ENCODE measurements at places on chromosomes 13 and 19.

DNA sequence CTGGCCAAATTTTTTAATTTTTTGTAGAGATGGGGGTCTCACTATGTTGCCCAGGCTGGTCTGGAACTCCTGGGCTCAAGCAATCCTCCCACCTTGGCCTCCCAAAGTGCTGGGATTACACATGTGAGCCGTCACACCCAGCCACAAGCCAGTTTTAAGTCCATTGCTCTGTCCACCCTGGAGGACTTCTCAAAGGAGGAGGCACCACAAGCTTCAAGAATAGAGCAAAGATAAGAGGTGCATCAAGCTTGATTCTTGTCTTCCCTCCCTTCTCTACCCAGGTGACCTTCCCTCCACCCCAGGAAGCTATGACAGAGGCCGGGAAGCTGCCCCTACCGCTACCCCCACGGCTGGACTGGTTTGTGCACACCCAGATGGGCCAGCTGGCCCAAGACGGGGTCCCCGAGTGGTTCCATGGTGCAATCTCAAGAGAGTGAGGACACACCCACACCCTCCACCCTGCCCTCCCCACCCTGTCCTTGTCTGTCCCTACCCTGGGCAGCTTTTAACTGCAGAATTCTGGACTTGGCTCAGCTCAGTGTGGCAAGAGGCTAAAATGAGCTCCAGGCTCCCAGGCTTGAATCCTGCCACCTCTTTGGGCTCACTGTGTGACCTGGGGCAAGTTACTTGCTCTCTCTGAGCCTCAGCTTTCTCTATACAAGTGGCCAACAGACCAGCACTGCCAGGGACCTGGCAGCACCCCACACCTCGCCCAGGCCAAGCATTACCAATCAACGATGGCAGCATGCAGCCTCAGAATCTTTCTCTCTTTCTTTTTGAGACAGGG, 5.2 kb downstream of the HSH2D start:
- no peak for DNase-seq

GRCh38 chr13:97174638-97175037, 47.5 kb upstream of the MBNL2 start:
- no peak for DNase-seq

- DNase-seq: no peak
Observed at GRCh38 chr19:49727217-49728030, 35.7 kb downstream of the TSKS start.

- DNase-seq: no peak
Observed at GRCh38 chr19:31518216-31519020, 169.2 kb upstream of the TSHZ3 start.

DNA sequence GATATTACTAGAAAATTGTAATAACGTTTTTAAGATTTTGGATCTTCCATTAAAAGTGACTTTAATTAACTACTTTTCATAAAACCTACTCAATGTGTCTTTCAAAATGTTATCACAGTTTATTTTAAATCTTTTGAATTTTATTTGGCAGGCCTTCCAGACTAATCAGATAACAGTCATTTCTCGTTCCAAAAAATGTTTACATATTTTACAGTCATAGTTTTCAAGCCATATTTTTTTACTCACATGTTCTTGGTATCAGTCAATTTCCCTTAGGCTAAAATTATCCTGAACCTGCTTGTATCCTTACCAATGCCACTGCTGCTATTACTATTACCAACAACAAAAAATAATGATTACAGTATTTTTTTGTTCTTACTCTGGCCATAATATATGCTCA, 1783.5 kb downstream of the SLITRK5 start:
- no peak for DNase-seq
